DMS 273 treated with DMSO at 0.1 percent for 48 hours (cell line): ENCODE measurements at places on chromosomes 1 and 21.

- no peak for DNase-seq
Observed at GRCh38 chr1:15354580-15354965, 55.1 kb upstream of the EFHD2 start.

GRCh38 chr1:2479186-2479585, 3.1 kb downstream of the PLCH2 start:
- no peak for DNase-seq

- no peak for DNase-seq
Observed at GRCh38 chr1:163201906-163202305, 810 bp downstream of the RGS5 start.

DNA sequence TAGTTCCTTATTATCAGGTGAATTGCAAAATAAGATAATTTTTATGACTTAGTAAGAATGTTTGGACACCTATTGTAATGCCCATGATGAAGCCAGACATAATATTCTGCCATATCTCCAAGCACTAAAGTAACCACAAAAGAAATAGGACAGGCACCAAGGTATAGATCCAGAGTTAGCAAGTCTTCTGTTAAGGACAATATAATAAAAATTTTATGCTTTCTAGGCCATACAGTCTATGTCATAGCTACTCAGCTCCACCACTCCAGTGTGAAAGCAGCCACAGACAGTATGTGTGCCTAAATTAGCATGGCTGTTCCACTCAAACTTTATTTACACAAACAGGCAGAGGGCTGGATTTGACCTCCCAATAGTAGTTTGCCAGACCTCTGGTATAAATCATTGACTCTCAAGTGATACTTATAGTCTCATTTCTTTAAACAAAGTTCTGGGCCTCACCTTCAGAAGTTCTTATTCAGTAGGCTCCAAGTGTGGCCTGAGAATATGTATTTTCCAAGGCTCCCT, 88.3 kb downstream of the SCMH1 start:
- no peak for DNase-seq

GRCh38 chr1:116515702-116516101, 55.1 kb downstream of the CD58 start:
- DNase-seq, result no peak

DNA sequence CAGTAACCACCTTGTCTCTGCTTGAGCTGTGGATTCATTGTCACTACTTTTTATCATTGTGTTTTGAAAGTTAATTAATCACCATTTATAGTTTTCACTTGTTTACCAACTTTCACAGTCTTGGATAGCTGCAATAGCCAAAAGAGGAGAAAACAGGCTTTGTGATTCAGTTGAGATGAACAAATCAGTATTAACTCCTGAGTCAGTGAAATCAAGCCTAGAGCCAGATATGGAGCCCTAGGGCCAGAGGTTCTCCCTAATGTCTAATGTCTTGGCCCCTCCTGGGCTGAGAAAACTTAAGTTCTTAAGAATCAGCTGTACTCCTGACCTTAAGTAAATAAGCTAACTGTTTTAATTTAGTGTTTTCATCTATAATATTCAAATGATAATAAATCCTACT, 228.8 kb downstream of the DNM3 start:
- no peak for DNase-seq

DNA sequence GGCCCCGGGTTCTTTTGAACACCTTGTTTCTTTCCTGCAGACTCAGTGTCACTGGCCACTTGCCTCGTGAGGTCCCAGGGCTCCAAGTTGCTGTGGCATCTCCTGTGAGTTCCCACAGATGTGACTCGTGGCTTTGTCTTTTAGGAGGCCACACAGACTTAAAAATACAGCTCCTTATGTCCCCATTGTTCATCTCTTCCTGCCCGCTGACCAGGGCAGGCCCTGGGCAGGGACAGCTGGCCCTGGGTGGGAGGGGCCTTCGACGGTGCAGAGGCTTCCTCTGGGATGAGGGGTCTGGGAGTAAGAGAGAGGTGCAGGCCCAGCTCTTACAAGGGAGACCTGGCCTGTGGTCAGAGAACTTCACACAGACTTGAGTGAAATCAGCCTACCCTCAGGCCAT, 15.6 kb downstream of the LDLRAP1 start:
- DNase-seq, result no peak

- no peak for DNase-seq
Observed at GRCh38 chr1:56169856-56170255, 409.5 kb downstream of the PLPP3 start.

DNA sequence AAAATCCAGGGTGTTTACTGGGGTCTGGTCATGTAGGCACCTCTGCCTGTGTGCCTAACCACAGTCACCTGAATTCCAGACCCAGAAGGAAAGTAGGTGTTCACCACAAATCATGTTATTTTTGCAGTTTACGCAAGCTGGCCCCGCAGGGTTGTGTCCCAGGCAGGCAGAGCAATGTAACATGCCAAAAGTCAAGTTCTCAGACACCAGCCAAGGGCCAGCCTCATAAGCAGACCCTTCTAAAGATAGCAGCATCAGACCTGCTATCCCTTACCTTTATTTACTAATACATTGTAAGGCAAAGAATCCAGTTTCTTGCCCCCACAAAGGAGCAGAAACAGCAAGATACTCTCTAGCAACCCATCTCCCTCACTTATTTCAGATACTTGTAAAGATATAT, 83.0 kb downstream of the GPR161 start:
- DNase-seq, result no peak

DNA sequence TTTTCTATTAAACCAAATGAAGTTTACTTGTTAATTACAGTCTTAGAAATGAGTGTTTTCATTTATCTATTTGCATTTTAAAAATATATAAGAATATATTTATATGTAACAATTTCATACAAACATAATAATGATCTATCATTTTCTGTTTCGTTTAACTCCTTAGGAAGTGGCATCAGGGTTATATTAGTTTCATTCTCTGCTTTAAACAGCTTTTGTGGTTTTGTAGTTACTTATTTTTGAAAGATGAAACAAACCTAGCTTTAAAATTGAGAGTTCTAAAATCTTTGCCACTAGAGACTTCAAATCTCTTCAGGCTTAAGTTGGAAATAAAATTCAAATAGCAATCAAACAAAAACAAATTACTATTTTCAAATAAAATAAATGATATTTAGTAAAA, 2110.6 kb downstream of the MRPL39 start:
- DNase-seq, result no peak

GRCh38 chr1:183764981-183765380, 39.9 kb upstream of the RGL1 start:
- no peak for DNase-seq
